Hair follicular keratinocyte (primary cell): ENCODE measurements at places on chromosomes 5 and 9. TPM values are rescaled to one million over a fixed set of nuclear protein-coding genes. Genes with fewer than 3 reads are reported as not detected.

CDH12 gene
- not detected in 2 replicates for total RNA-seq

SLC34A3 gene
- total RNA-seq, result not detected in 2 replicates

KCNIP1 gene
- total RNA-seq, result not detected in 2 replicates

PIP5KL1 gene
- total RNA-seq, result 10.2 and 21.9 TPM in 2 replicates

IFNB1 gene
- total RNA-seq, result not detected in 2 replicates

BAAT gene
- not detected in 2 replicates for total RNA-seq

RC3H2 gene
- 26.6 and 29.6 TPM in 2 replicates for total RNA-seq

FBP2 gene
- not detected in 2 replicates for total RNA-seq

TMEM174 gene
- not detected in 2 replicates for total RNA-seq

IL7R gene
- 4.1 and 5.5 TPM in 2 replicates for total RNA-seq

ACTL7A gene
- total RNA-seq, result not detected in 2 replicates

SPATA31D4 gene
- not detected in 2 replicates for total RNA-seq

SLC36A2 gene
- not detected in 2 replicates for total RNA-seq

GALT gene
- total RNA-seq, result 24.7 and 39.3 TPM in 2 replicates
